ENCODE measurements at places on chromosomes 11 and 22.

GRCh38 chr11:107744736-107745135 lies 32.9 kb upstream of the SLN start:
- no peak for DNase-seq

DNA sequence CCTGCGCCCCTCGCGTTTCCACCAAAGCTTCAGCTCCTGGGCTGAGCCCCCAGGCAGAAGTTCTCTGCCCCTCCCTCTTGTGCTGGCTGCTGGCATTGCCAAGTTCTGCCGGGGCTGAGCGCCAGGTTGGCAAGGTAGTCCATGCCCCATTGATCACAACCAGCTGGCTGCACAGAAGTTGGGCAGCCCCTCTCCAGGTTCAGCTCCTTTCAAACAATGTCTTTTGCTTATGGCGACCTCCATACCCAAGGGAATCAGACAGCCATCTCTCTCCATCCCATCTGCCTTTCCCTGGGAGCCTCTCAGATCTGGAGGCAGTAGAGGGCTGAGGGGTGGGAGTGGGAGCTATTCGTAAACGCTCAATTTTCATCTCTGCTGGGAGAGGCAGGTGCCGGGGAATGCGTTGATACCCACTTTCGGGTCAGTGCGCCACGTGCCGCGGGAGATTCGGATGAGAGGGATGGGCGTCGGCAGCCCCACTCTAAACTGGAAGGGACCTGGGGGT lies 1.5 kb downstream of the ADAMTS8 start:
- DNase-seq, result no peak

GRCh38 chr11:16827139-16827538 lies 88.7 kb downstream of the C11orf58 start:
- no peak for DNase-seq

DNA sequence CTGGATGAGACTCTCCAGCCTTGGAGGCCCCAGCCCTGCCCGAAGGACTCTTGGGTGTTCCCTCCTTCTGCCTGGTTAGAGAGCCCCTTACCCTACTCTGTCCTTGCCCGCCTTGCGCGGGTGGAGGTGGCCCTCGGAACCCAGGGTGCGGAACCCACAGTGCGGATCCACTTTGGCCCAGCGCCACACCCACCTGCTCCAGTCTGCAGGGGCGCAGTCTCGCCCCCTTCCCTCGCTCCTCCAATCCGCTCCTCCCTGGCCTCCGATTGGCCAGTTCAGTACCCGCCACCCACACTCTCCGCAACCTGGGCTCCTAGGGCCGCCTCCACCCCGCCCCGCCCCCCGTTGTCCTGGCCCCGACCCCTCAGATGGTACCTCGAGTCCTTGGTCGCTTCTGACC lies 2.4 kb downstream of the CAPN1 start:
- peak; percentile 76 for DNase-seq

- no peak for DNase-seq
Measured at GRCh38 chr22:29636751-29637150, 33.3 kb downstream of the NF2 start.
